ENCODE measurements at places on chromosomes 1 and 21.
A peak's percentile ranks its signal among the peaks of the same experiment; 100 is the strongest.

GRCh38 chr1:92752719-92753118 lies 32.2 kb downstream of the EVI5 start:
- DNase-seq, result no peak

- DNase-seq, result no peak
Measured at GRCh38 chr1:230857822-230858221, 10.5 kb downstream of the C1orf198 start.

GRCh38 chr21:30408782-30409494 lies 13.1 kb downstream of the KRTAP13-1 start:
- peak; percentile 63 for DNase-seq

DNA sequence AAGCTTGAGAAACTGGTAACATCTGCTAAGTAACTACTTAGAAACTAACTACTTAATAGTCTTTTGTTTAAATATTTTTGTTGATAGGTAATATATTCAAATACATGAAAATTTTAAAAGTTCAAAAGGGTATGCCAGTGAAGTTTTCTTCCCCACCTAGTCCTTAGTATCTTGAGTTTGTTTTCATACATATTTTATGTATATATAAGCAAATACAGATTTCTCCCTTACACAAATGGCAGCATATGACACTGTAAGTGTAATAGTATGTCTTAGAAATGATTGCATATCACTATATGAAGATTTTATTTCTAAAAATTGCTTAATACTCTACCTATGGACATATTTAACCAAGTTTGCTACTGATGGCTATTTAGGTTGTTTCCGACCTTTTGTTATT lies 38.9 kb downstream of the MARK1 start:
- DNase-seq, result no peak

- DNase-seq, result peak; percentile 38
Measured at GRCh38 chr1:75725861-75726361, 1.4 kb downstream of the ACADM start.
